BE2C (cell line): ENCODE measurements at places on chromosomes 13 and 19.

DNA sequence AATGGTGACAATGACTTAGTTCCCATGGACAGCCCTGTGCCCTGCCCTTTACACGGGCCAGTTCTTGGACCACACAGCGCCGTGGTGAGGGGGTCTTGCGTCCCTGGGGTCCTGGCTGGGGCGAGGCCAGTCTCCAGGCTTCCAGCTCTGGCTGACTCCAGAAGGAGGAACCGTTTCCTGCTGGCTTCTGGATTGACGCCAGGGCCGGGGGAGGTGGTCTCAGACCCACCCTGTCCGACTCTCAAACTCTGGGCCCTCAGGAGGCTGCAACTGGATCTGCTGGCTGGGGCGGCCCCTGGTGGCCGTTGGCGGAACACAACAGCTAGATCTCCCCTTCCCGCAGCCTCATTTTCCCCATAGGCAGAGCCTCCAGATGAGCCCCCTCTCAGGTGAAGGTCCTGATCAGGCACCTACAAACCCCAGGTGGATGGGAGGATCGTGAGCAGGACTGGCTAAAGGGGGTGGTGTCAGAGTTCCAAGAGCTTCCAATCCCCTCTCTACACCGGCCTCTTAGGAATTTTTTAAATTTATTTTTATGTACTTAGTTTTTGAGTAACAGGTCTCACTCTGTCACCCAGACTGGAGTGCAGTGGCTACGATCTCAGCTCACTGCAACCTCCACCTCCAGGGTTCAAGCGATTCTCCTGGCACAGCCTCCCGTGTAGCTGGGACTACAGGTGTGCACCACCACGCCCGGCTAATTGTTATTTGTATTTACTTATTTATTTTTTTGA lies 8.0 kb downstream of the CCDC194 start:
- DNase-seq: peak; percentile 83

- peak; percentile 22 for DNase-seq
These were observed 467 bp downstream of the LAMP1 start for GRCh38 chr13:113297370-113298042.

DNA sequence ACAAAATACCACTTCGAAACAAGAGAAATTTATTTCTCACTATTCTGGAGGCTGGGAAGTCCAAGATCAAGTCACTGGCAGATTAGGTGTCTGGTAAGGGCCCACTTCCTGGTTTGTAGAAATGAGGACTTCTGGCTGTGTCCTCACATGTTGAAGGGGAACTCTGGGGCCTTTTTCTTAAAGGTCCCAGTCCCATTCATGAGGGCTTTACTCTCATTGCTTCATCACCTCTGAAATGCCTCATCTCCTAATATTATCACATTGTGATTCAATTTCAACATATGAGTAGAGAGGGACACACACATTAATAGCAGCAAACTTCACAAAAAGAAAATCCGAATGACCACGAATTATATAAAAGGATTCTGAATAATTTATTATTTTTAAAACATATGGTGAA lies 21.6 kb upstream of the SIGLEC14 start:
- no peak for DNase-seq

DNA sequence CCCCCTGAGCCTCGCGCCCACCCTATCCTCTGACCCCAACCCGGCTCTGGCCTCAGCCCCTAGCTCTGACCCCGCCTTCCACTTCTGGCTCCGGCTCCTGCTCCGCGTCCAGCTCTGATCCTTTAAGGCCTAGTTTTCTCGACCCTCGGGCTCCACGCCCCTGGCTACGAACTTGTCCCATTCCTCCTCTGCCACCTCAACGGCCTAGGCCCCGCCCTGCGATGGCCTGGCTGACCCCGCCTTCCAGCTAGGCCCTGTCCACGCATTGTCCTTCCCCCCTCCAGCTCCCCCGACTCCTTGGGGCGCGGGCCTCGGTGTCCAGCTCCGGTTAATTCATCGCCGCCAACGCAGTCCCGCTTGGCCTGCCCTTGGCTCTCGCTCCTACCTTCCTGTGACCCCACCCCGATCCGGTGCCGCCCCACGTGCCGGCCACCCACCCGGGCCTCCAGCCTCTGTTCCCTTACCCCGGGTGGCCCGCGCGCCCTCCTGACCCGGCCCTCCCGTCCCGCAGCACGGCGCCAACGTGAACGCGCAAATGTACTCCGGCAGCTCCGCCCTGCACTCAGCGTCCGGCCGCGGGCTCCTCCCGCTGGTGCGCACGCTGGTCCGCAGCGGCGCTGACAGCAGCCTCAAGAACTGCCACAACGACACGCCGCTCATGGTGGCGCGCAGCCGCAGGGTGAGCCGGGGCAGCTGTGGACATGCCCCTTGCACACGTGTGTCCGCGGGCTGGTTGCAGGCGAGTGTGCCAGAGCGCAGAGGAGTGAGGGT lies 9.4 kb downstream of the BCL3 start:
- DNase-seq: peak; percentile 77

DNA sequence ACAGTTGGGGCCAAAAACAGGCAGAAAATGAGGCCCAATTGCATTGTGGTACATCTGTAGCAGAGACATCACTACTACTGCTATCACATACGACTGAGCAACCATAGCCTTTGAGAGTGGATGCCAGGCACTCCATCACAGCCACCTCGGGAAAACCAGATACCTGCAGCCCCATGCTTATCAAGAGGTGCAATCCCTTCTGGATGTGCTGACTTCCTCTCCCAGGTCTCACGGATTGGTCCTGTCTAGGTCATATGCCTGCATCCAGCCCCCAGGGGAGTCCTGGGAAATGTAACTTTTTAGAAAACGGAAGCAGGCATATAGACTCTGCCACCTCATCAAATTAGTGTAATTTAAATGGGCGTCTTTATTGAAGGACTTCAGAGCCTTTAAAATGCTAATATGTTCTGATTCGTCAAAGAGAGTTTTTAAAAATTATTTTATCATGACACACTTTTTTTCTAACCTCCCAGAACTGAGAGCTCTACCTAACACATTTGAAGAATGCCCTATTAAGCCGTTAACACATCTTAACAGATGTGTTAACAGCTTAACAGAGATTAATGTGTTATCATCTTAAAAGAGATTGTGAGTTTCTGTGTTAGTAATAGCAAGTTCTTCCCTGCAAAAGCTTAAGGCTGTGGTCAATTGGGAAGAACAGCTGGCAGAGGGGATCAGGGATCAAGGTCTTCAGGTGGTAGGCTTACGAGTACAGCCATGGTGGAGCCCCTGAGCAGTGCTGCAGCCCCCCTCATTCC lies 63.9 kb downstream of the DLEU7 start:
- DNase-seq: peak; percentile 49

DNA sequence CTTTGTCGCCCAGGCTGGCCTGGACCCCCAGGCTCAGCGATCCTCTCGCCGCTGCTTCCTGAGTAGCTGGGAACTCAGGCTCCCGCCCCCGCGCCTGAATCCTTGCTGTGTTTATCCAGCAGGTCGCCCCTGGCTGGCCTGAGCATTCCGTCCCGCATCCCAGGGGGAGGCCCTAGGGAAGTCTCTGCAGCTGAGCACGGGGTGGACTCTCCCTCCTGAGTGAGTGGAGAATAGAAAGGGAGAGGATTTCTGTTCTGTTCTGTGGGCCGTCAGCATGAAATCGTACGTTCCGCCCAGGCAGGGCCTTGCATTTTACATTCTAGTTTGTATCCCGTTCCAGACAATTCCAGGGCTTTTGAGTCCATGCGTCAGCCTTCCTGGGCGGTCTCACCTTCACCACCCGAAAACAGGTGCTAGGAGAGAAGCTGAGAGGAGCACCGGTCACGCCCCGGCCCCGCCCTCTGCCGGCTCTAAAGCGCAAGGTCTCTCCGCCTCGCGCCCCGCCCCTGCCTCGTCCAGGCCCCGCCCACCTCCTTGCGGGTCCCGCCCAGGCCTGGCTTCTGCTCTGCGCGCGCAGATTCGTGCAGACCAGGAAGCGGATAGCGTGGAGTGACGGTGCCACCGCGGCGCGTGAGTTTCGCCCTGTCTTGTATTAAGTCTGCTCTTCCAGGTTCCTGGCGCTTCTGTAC lies at the start of gene ZNF761:
ZNF761 (plus strand) TSS at position 586 of the 689 bp plus-strand sequence. CDS start 15,285 bp downstream, outside the sequence.
- peak; percentile 96 for DNase-seq

DNA sequence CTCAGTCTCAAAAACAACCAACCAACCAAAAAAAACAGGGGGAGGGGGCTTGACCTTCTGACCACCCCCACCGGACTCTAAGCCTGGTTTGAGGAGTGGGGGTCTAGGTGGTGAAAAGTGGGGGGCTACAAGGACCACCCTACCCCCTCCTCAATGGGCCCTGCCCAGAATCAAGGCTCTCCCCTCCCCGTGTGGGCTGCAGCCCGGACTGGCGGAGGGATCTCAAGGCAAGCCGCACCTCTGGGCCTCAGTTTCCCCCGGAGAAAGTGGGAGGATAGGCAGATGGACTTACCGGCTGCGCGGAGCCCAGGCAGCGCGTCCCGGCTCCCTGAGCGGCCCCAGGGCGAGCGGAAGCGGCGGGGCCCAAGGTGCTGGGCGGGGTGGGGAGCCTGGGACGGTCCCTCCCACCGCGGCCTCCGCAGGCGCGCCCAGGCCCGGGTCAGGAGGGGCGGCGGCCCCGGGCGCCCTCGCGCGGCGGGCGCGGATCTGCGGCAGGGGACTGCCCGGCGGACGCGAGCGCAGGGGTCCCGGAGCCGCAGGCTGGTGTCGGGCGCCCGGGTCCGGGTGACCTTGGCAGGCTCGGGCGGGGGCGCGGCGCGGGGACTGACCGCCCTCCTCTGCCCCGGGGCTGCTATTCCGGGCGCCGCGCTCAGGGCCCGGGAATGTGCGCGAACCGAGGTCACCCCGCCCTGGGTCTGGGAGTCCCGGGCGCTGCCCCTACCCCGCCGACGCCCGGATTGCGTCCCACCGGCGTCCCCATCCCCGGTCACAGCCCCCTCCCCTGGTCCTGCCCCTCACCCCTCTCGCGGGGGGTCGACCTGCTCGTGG lies at the start of gene ADAMTSL5:
ADAMTSL5 (minus strand) TSS at position 349 of the 828 bp plus-strand sequence. CDS start 2,076 bp downstream, outside the sequence.
- DNase-seq: peak; percentile 50

DNA sequence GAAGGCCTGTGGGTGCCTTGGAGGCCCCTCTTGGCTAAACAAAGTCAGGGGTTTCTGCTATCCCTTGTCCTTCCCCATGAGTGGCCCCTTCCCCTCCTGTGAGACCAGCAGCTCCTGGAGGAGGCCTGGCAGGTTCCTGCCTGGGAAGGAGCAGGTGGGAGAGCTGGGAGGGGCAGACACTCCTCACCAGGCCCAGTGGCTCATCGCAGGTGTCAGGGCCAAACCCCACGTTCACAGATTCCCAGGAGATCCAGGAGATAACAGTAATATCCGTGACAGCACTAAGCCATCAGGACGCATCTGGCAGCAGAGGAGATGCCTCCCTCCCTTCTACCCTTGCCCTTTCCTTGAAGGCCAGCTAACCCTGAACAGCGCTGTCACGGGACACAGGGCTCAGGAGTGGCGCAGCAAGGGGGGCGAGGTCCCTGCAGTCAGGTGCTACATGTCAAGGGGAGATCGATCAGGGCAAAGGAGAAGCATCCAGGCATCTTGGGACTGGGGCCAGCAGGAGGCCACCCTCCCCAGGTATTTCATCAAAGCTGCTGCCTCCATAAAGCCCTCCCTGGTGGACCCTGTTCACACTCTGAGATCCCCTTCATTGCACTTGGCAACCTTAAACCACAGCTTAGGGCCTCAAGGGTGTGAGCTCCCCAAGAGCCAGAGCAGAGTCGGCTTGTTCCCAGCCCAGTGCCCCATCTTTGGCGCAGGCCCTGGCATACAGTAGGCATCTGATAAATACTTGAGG lies 4.8 kb downstream of the CEBPA start:
- DNase-seq: no peak

DNA sequence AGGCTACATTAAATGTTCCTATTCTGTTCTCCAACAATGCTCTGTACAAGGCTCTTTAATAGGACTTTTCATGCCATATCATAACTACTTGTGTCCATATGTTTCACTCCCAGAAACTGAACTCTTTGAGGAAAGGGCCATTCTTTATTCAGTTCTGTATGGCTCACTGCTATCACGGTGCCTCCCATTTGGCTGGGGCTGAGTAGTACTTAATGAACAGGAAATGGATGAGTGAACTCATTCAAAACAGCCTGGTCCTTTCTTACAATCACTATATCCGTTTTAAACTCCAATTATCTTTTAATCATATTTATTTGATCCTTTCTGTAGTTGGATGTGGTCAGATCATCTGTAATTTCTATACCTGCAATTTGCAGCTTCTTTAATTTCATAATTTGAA lies 410.6 kb downstream of the TBC1D4 start:
- no peak for DNase-seq

- no peak for DNase-seq
These were observed 213.1 kb upstream of the TMTC4 start for GRCh38 chr13:100887729-100888151.

DNA sequence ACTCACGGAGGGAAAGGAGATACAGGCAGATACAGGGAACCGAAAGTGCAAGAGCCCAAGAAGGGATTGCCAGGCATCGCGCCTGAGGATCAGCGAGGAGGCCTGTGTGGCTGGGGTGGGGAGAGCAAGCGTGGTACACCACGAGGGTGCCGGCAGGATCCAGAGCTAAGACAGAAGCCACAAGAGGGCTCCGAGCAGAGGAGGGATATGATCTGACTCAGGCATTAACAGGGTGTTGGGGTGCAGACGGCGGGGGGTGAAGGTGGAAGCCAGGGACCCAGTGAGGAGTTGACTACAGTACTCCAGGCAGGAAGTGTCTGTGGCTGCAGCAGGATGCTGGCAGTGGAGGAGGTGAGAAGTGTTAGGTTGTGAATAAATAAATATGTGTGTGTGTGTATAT lies 5.4 kb upstream of the PPP1R37 start:
- DNase-seq: no peak
